ENCODE measurements at places on chromosomes 11 and 22. TPM values are rescaled to one million over a fixed set of nuclear protein-coding genes. Genes with fewer than 3 reads are reported as not detected.

- DNase-seq, result no peak
Measured at GRCh38 chr11:29251738-29252137, 765.1 kb downstream of the KCNA4 start.

GRCh38 chr11:4092026-4092425 is 2.6 kb upstream of the RRM1 start:
- peak; percentile 51 for DNase-seq

Gene CNTF
- total RNA-seq, result 1.8 TPM

Gene TYMP
- 30.0 TPM for total RNA-seq

DNA sequence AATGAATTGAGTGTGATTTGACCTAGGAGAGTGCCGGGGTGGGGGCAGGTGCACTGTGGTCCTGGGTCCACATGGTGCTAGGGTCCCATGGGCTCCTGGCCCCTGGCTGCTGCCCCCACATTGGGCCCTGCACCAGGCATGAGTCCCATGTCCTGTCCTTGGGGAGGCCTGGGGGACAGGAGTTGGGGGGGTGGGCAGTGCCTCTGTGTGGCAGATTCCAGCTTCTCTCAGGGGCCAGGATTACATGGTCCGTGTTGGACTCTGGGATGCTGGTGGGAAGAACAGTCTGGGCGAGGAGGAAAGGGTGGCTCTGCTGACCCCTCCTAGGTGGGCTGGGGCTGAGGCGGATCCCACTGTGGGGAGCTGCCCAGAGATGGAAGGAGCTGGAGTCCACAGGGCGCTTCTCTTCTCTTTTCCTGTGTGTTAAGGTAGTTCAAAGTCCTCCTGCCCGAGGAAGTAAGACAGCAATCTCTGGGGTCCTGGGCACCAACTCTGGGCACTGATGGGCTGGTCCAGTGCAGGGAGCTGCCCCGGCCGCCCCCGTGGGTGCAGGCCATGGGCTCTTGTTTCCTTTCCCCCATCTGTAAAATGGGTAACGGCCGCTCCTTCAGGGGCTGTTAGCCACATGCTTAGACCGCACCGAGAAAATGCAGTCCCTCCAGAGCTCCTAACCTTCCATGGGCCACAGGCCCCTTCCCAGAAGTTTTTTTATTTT is 19.8 kb downstream of the KCNQ1 start:
- peak; percentile 47 for DNase-seq

- no peak for DNase-seq
Measured at GRCh38 chr11:119904531-119905035, 175.6 kb upstream of the NECTIN1 start.

GRCh38 chr11:131902421-131902820 is 532.0 kb downstream of the NTM start:
- no peak for DNase-seq

Gene TMA7B
- not detected for total RNA-seq

- no peak for DNase-seq
Measured at GRCh38 chr11:41281131-41281742, 178.2 kb downstream of the LRRC4C start.

DNA sequence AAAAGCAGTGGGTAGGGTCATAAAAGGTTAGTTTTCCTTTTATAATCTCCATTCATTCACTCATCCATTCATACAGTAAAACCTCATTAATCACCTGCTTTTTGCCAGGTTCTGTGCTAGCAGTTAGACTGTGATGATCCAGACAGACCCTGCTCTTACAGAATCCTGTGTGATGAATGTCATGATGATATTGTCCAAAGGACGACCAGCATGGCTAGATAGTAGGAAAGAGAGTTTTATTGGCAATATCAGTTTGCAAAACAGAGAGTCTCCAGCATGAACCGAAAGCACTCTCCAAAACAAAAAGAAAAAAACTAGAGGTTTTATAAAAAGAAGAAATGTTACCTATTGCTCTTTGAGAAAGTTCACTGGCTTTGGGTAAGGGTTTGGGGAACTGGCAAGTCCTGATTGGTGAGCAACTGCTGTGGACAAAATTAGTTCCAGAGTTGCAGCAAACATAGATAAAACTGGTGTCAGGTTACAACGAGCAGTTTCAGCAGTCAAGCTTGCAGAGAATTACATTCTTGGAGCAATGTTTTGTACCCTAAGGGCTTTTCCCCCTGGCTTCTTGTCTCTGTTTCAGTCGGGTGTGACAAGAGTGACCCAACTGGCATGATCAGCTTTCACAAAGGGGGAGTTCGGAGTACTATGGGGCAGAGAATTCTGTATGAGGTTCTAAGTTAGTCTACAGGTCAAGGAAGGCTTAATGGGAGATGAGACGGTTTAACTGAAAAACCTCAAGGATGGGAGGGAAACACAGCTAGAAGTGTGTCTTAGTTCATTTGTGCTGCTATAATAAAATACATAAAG is 58.3 kb downstream of the HSD17B12 start:
- DNase-seq, result peak; percentile 80

DNA sequence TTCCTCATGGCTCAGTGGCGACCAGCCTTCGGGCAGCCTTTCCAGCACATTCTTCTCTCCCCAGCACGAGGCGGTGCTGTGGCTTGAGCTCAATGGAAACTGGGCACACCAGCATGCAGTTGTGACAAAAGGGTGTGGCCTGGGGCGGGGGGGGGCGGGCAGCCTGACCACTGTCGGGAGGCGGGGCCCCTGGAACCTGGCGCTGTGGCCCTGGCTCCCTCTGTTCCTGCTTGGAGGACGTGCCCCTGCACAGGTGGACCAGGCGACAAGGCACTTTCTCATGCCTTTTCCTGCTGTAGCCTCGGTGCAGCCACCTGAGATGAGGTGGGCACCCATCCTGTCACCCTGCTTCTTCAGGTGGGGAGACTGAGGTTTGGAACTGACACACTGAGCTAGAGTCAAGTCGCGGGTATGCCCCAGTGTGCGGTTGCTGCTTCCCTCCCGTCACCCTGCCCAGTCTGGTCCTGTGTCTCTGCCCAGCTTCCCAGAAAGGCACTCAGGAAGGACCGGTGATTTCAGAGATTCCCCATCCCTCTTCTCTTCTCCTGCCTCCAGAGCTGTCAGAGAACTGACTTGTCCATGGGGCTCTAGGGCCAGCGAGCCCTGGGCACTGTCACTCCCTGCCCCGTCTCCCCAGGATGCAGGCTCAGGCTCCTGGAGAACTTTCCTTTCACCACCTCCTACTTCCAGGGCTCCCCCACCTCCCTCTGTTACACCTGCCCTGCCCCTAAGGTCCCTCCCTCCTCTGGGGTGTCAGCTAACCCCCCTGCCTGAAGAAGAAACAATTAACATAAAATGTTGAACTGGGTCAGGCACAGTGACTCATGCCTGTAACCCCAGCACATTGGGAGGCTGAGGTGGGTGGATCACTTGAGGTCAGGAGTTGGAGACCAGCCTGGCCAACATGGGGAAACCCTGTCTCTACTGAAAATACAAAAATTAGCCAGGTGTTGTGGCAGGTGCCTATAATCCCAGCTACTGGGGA is 9.9 kb downstream of the B3GAT1 start:
- no peak for DNase-seq

GRCh38 chr11:128324531-128325141 is 262.7 kb downstream of the ETS1 start:
- no peak for DNase-seq

DNA sequence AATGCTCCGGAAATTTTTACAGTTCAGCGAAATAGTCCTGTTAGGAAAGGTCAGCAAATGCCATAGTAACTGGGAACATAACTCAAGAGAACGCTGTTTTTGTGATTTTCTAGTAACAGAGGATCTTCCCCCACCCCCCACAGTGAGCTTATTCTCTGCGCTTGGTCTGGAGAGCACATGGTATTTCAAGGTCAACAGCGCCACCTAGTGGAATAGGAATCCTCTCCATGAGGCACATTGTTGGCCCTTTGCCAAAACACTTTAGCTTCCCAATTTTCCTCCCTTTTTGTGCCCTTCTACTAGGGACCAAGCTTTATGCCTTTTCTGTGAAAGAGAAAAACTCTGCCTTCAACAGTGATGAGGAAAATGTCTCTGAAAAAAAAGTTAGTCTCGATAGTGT is 13.2 kb upstream of the OR4C12 start:
- DNase-seq, result no peak

DNA sequence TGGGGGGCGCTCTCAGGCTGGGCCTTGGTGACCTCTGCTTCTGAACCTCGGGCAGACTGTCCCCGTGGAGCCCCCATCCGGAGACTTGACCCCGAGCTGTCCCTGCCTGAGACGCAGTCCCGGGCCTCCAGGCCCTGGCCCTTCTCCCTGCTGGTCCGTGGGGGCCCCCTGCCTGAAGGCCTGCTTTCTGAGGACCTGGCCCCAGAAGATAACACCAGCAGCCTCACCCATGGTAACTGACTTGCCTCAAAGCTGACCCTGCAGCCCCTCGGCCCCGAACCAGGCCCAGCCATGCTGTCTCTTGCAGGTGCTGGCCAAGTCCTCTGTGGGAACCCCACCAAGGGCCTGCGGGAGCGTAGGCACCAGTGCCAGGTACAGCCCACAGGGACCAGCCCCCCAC is 8.9 kb downstream of the LMNTD2 start:
- DNase-seq, result no peak

Gene DBX1
- total RNA-seq, result not detected

- DNase-seq, result no peak
Measured at GRCh38 chr11:65643971-65644370, 6.1 kb downstream of the SIPA1 start.

DNA sequence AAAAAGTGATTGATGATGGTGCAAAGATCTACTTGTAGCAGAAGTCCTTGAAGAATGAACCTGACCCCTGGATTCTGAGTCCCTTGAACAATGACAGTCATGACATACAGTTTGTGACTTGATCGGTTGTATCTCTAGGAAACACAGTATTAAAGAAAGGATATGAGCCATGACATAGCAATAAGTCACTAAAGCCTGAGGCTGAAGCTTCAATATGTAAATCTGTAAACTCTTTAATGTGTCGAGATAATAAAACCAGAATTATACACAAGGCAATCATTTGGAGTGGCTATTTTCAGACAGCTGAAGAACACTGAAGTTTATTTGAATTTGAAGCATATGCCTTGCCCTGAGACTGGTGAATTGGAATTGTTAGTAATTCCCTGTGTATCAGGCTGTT is 911.5 kb upstream of the RAG2 start:
- no peak for DNase-seq

GRCh38 chr11:75653532-75653931 is 15.3 kb downstream of the MAP6 start:
- DNase-seq, result no peak

- DNase-seq, result peak; percentile 77
Measured at GRCh38 chr22:40498420-40499208, 128.2 kb downstream of the SGSM3 start.

GRCh38 chr22:46584081-46584921 is 35.9 kb upstream of the GRAMD4 start:
- DNase-seq, result peak; percentile 91

Gene POU2AF1
- total RNA-seq, result not detected

Gene OR51F2
- total RNA-seq, result not detected

- DNase-seq, result no peak
Measured at GRCh38 chr11:121226415-121227263, 65.9 kb upstream of the SC5D start.

DNA sequence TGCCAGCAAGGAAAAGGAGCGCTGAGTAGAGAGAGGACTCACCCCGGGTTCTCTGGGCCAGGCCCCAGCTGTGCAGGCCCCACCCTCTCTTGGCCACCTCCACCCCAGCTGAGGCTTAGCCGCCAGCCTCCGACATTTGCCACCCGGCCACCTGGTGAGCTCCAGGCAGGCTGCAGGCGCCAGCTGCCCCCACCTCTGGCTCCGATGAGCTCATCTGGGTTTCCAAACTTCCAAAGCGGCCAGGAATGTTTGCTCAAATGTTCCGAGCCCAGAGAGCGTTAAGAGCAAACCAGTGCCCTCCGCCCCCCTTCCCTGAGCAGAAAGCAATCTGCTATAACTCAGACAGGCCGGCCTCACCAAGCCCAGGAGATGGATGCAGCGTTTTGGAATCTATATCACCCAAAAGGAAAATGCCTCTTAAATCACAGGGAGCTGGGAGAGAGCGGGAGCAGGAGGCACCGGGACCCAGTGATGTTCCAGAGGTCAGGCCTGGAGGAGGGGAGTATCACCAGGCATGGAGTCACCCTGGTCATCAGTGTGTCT is 9.1 kb upstream of the MN1 start:
- DNase-seq, result peak; percentile 77

GRCh38 chr11:67422891-67423290 is 5.4 kb upstream of the RPS6KB2 start:
- DNase-seq, result no peak

Gene SUSD2
- 0.72 TPM for total RNA-seq

Data from osteoblast (primary cell).